ENCODE measurements at places on chromosomes 3 and 15. TPM values are rescaled to one million over a fixed set of nuclear protein-coding genes. Genes with fewer than 3 reads are reported as not detected.

Gene ADAMTS7
- 23.9 TPM for total RNA-seq

Gene LINGO1
- total RNA-seq = 1.9 TPM

Gene RHCG
- total RNA-seq = not detected

Gene NCKIPSD
- total RNA-seq = 31.9 TPM

Gene SLC22A13
- 1.3 TPM for total RNA-seq

Gene CTSH
- 41.0 TPM for total RNA-seq

Gene CCDC39
- 0.60 TPM for total RNA-seq

Gene HDC
- total RNA-seq = 34.7 TPM

Gene NOX5
- 0.19 TPM for total RNA-seq

Gene PTPN9
- 25.0 TPM for total RNA-seq

Gene TMEM40
- total RNA-seq = not detected

Gene SCG5
- total RNA-seq = 3.9 TPM

Gene SNX22
- 0.36 TPM for total RNA-seq

Gene GATM
- 31.9 TPM for total RNA-seq

Gene RASL12
- 171 TPM for total RNA-seq

Gene CSPG4
- total RNA-seq = 86.8 TPM

Measured in aorta (tissue), 5 donors.